Activated CD8-positive, alpha-beta memory T cell treated with anti-CD3 and anti-CD28 coated beads for 48 hours (primary cell): ENCODE measurements at places on chromosomes 5 and 9.

DNA sequence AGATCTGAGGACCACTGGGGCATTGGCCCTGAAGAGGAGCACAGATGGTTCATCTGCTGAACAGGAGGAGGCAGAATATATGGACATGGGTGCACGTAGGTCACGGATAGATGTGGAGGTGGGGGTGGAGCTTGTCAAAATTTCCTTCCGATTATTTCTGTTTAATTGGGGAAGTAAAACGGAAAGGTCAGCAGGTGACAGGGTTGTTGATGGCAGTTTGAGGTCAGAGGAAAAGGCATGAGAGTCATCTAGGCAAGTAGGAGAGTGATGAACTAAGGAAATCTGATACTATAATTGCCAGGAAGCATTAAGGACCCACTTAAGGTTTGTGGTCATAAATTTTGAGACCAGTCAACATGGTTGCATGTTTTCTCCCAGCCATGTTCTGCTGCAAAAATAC is 8.4 kb upstream of the FAM81B start:
- DNase-seq, result no peak

DNA sequence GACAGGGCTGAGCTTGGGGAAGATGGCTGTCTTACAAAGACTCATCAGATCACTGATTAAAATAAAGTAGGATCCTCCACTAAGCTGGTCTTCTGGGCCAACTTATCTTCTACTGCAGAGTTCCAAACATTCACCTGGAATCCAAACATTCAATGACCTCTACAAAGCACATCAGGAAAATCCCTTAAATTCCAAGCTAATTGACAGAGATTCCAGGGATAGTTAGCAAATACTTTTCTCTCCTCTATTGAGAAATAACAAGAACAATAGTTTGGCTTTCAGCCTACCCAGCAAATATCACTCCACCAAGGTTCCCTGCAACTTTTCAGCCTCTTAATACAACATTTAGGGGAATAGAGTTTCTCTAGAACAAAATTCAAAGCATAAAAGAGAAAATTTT is 140.6 kb upstream of the LIFR start:
- DNase-seq, result no peak

DNA sequence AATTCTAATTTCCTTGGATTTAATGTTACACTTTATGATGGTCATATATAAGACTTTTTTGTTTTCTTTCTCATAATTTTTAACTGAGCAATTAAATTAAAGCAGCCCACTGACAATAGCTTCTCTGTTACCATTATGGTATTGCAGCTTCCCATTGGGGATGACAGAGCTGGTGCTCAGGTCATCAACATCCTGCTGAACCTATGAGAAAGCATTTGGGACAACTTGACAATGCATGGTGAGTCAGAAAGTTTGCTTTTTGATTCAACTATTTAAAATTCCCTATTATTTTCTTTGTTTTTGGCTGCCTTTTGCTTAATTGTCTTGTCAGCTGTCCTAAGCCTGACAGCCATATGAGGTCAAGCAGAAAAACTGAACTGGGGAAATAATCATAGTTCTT is 487.4 kb upstream of the RIOK2 start:
- DNase-seq, result no peak

GRCh38 chr9:19156805-19157204 is 29.5 kb upstream of the PLIN2 start:
- DNase-seq, result no peak

DNA sequence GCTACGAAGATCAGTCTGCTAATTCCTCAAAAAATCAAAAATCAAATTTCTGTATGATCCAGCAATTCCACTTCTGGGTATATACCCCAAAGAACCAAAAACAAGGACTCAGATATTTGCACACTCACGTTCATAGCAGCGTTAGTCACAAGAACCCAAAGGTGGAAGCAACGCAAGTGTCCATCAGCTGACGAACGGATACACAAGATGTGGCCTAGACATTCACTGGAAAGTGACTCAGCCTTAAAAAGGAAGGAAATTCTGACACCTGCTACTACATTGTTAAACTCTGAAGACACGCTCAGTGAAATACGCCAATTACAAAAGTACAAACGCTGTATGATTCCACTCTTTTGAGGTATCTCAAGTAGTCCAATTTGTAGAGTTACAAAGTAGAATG is 93.3 kb downstream of the OTULIN start:
- DNase-seq, result no peak
